ENCODE measurements at places on chromosomes 4 and X. TPM values are rescaled to one million over a fixed set of nuclear protein-coding genes. Genes with fewer than 3 reads are reported as not detected.

DNA sequence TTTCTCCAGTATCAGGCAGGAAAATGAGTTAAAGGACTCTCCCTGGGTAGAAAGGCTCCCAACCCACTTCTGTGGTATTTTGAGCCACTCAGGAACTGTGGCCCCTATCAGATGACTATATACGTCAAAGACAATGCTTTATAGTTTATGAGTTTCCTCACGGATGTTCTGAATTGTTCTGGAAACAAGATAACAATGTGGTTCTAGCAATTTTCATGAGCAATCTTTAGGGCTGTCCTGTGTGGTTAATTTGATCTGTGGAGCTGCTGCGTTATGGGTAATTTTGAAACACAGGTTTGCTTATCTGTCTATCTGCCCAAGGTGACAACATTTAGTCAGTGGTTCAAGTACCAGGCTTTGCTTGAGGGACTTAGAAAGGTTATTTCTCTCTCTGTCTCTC lies 46.7 kb upstream of the IL2 start:
- DNase-seq, result peak; percentile 23

DNA sequence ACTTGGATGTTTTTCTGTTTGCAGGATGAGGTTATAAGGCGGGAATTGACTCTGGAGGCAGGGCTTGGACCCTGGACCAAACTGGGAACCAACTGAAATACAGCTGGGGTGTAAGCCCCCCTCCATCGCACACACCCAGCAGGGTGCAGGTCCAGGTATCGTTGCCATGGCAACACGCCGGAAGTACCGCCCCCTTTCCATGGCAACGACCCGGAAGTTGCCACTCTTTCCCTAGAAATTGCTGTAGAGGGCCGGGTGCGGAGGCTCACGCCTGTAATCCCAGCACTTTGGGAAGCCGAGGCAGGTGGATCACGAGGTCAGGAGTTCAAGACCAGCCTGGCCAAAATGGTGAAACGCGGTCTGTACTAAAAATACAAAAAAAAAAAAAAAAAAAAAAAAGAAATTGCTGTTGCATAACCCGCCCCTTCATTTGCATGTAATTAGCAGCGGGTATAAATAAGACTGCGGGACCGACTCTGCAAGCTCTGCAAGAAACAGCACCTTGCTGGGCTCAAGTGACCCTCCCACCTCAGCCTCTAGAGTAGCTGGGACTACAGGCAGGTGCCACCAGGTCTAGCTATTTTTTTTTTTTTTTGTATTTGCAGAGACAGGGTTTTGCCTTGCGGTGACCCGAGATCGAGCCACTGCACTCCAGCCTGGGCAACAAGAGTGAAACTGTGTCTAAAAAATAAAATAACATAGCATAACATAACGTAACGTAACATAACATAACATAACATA lies 139.6 kb downstream of the CRLF2 start:
- DNase-seq, result no peak

DNA sequence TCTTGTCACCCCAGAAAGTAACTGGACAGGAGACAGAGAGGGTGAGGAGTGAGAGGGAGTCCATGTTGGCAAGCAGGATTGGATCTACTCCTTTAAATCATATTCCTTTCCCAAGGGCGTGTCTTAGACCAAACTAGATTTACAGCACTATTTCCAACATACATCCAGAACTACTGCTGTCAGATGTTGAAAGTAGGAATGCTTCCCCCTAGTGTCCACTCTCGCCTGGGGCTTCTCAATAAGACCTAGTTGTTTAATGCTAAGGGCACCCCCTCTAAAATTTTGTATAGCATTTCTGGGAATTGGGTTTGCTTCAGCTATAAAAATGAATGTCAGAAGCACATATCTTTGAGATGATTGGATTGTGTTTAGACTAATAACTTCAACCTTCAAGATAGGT lies 13.3 kb downstream of the OFD1 start:
- no peak for DNase-seq

GRCh38 chr4:176441594-176441993 lies 121.8 kb downstream of the SPCS3 start:
- DNase-seq, result no peak

DNA sequence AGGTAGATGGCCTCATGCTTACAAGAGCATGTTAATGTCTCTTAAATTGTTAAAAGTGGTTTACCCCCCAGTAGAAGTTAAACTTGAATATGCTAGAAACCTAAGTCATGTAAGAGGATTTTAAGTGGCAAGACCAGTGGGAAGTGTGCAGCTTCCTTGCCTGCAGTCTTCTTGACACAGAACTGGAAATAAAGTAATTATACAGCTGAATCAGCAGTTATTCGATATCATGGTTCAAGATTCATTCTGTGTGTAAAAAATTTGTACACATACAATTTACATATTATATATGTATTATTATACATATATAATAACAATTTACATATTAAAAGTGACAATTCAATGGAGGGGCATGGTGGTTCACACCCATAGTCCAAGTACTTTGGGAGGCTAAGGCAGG lies 24.1 kb downstream of the UGT2B4 start:
- no peak for DNase-seq

P2RY4 gene
- total RNA-seq, result 0.55 TPM

SERPINA7 gene
- total RNA-seq, result not detected

PFKFB1 gene
- 0.25 TPM for total RNA-seq

All from activated T-helper 2 cell treated with anti-CD3 and anti-CD28 coated beads, Interferon-gamma antibody, Interleukin-2, Interleukin-4, amounts not matched to agents 10 μg/mL and 5 μg/mL and 100 μg/mL, durations not matched to agents 14 hours and 24 hours and 36 hours (primary cell).